ENCODE measurements at places on chromosomes 12 and 14.

GRCh38 chr12:4157122-4157521, 116.4 kb upstream of the CCND2 start:
- DNase-seq, result no peak

- no peak for DNase-seq
Measured at GRCh38 chr14:24441485-24441884, 1.1 kb downstream of the SDR39U1 start.

DNA sequence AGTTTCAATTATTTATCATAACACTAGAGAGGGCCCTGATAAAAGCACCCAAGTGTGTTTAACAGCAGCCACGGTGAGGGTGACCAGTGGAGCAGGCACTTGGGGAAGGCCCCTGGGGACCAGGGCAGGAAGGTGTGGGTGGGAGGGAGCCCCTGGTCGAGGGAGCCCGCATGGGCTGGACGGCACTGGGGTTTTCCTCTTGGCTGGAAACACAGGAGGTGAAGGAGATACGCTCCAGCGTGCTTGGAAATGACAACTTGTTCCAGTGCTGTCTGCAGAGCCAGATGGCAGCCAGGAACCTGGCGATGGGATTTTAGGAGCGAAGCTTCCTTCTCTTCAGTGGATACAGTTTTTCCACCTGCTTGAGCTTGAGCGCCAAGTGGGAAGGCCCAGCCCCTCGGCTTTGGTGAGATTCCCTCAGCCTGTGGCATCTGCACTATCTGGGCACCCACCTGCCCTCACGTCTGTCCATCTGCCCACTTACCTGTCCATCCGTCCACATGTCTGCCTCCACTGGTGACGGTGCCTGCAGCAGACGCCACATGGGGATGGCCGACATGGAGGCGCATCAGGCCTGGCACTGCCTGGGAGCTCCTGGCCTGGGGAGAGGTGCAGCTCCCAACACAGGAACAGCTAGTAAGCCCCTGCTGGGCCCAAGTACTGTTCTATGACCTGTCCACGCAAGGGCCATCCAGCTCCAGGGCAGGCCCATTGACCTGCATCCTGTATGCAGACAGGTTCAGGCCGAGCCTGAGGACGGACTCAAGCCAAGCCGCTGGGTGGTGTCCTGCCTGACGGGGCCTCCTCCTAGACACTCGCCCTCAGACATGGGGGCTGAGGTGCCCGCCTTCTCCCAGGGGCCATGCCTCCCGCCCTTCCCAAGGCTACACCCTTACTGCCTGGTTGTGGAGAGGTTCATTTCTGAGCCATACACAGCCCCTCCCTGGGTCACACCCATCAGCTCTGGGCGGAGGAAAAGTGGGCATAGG, 192.2 kb upstream of the C14orf180 start:
- no peak for DNase-seq

DNA sequence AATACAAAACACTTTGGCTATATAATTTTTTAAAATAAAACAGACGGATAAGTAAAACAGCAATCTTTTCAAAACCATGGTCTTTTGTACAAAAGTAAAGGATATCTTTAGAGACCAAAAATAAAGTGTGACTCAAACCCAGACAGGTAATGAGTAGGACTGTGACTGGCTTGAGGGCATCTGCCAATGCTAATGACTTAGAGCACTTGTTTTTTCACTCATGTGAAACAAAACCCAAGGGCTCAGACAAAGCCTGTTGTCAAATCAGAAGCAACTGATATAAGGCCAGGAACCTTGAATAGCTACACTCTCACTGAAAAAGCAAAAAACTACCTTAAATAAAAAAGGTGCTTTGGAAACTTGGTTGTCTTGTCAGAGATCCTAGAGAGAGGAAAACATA, 357.4 kb downstream of the TMEM117 start:
- DNase-seq, result no peak

DNA sequence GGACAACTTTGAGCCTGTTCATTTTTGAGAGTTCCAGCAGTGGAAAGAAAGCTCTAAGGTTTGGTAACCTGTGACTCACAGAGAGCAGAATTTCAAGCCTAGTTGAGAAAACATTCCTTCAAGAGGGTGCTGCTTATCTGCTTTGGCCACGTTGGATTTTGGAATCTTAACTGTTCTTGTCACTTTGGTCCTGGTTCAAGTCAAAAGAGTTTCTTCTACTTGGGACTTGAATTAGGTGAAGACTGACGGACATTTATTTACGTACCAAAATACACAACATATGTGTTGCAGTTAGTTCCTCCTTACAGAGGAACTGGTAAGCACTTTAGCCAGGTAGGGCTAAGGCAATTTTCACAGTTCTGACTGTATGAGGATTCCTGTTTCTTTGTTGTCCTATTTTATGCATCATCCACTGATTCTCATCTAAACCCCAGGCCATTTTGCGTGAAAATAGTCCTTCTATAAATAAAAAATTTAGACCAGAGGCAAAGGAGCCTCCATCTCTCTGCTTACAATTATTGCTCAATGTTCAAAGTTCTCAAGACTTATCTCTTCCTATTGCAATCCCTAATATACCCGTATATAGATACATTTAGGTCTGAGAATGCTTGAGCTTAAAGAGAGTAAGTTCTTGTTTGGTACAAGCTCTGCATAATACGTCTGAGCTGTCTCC, 580.9 kb downstream of the DIO2 start:
- no peak for DNase-seq

- DNase-seq, result no peak
Measured at GRCh38 chr12:71125949-71126348, 31.9 kb downstream of the TSPAN8 start.

- DNase-seq, result no peak
Measured at GRCh38 chr12:119809023-119809422, 68.1 kb downstream of the CIT start.

GRCh38 chr12:28650906-28651305, 460.6 kb downstream of the CCDC91 start:
- no peak for DNase-seq

- DNase-seq, result no peak
Measured at GRCh38 chr12:12214635-12215131, 52.2 kb downstream of the LRP6 start.

- DNase-seq, result no peak
Measured at GRCh38 chr12:49058366-49059044, 2.1 kb downstream of the KMT2D start.

DNA sequence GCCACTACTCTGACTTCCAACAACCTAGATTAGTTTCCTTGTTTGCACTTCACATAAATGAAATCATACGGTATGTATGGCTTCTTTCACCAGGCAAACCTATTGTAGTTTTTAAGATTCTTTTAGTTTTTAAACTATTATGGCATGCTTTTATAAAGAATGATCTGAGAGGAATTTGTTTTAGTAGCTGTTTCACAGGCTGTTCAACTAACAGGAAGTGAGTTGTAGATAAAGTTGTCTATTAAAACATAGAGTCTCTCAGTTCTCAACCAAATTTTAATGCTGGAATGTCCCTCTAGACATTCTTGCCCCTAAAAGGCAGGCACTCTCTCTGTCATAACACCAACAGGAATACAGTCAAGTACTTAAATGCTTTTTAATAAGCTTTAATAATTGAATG, 102.7 kb upstream of the DACT1 start:
- DNase-seq, result no peak

DNA sequence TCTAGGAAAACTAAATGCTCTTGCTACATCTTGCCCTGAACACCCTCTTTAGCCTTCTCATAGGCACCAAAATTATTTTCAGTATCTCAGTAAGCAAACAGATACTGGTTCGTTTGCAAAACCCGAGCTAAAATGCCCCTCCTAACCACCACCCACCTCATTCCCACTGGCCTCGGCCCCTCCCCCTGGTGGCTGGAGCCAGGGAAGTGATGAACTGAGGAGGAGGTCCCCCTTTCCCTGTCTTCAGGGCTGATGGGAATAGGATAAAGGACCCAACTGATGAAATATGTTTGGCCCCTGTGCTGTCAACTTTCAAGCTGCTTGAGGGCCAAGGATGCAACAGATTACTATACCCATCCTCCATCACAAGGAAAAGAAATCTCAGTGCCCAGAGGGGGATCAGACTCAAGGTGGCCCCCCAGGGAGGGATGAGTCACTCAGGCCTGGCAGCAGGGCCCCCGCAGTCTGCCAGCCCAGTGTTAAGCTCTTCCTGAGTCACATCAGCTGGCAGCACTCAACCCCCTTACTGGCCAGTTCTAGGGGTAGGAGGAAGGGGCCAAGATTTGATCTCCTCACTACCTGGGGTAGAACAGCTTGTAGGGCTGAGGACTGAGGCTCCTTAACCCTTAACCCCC, 1.7 kb downstream of the ANKRD52 start:
- no peak for DNase-seq

GRCh38 chr12:110176745-110177144, 52.6 kb downstream of the IFT81 start:
- DNase-seq, result no peak
